NCI-H345 (cell line): ENCODE measurements at places on chromosomes 11 and 22.

GRCh38 chr22:44214764-44215163 is 34.0 kb downstream of the PARVG start:
- no peak for DNase-seq

DNA sequence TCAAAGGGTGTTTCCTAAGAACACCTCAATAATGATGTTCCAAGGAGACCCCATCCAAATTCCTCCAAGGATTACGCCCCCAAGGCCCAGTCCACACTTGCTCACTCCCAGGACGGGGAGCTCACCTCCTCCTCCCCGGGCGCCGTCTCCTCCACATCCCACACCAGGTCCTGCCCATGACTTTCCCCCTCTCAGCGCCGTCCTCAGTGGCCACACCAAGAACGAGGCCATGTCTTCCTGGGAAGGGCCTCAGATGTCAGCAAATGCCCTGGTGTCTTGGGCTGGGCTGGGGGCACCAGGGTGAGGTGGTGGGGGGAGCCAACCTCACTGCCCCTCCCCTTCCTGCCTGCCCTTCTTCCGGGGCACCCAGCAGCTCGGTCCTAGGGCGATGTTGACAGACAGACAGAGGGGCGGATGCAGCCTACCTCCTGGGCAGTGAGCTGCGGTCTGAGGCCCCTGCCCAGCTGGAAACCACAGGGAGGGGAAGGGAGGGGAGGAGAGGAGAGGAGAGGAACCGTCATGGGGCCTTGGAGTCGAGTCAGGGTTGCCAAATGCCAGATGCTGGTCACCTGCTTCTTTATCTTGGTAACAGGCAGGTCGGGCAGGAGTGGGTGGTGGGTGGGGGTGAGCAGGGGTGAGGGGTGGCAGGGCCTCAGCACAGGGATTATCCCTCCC is at the start of the genes C11orf21 and TSPAN32:
Gene C11orf21, minus strand, starts transcription at position 288 of the 675 bp plus-strand sequence. Its CDS starts 110 bp downstream, at position 178.
Gene TSPAN32, plus strand, starts transcription at position 383 of the 675 bp plus-strand sequence. Its CDS starts 137 bp downstream, at position 520.
- no peak for DNase-seq

- DNase-seq = no peak
Measured at GRCh38 chr11:94217705-94218104, 86.7 kb upstream of the IZUMO1R start.

- no peak for DNase-seq
Measured at GRCh38 chr11:824942-825341, 2.8 kb upstream of the CRACR2B start.

- no peak for DNase-seq
Measured at GRCh38 chr11:7648264-7648663, 25.0 kb downstream of the CYB5R2 start.

DNA sequence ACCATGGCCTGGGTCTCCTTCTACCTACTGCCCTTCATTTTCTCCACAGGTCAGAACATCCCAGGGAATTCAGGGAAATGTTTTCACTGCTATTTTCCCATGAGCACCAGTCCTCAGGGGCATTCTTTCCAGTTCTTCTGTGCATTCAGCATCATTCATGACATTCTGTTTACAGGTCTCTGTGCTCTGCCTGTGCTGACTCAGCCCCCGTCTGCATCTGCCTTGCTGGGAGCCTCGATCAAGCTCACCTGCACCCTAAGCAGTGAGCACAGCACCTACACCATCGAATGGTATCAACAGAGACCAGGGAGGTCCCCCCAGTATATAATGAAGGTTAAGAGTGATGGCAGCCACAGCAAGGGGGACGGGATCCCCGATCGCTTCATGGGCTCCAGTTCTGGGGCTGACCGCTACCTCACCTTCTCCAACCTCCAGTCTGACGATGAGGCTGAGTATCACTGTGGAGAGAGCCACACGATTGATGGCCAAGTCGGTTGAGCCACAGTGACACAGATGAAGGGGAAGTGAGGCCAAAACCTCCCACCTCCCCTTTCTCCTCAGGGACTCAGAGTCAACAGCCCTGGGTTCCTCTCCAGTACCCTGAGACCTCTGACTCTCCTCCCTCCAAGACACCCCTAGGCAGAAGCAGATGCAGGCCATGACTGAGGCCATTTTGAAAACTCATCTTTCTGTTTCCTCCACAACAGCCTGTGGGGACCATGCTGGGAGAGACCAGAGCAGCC is 15.9 kb upstream of the IGLL5 start:
- no peak for DNase-seq
